ENCODE measurements at places on chromosomes 11 and 22.
A peak's percentile ranks its signal among the peaks of the same experiment; 100 is the strongest.

DNA sequence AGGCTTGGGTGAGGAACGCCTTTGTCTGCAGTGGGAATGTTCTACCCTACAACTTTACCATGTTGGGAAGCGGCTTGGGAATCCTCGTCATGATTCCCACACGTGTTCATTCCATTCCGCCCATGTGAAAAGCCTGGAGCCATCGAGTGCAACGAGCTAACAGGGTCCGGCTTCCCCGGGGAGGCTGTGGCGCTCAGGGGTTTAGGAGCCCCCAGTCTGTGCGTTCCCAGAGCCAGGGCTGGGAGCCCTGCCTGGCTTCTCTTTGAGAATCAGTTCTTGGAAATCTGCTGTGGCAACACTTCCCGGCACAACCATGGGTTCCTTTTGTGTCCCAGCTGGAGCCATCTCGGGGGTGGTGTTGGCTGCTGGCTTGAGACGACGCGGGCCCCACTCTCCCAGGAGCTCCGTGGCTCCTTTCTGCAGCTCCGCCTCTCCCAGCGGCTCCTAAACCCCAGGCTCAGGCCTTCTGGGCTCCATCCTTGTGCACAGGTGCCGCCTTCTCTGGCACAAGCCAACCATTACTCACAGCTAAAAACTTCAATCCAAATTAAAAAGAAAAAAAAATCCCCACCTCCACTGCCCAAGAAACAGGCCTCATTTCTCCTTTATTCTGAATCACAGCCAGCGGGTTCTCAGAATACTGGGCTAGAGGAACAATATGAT, 18.7 kb upstream of the PPFIA1 start:
- DNase-seq, result no peak

GRCh38 chr11:16737818-16738192, 642 bp upstream of the C11orf58 start:
- peak; percentile 24 for DNase-seq

GRCh38 chr11:102836290-102836875, 7.0 kb downstream of the MMP3 start:
- DNase-seq, result no peak

GRCh38 chr11:61765550-61766253, 13.3 kb downstream of the MYRF start:
- no peak for DNase-seq

- DNase-seq, result no peak
Measured at GRCh38 chr22:17984114-17984513, 40.2 kb downstream of the MICAL3 start.

GRCh38 chr11:111427471-111427912, 48.4 kb upstream of the POU2AF1 start:
- DNase-seq, result no peak

GRCh38 chr11:66887526-66887925, 30.7 kb downstream of the LRFN4 start:
- no peak for DNase-seq

GRCh38 chr11:825366-826226, 2.1 kb upstream of the CRACR2B start:
- DNase-seq, result no peak

All from neural progenitor cell (in vitro differentiated cells).